Upper lobe of right lung (tissue), 1 donor: ENCODE measurements at places on chromosomes 7 and 10. TPM values are rescaled to one million over a fixed set of nuclear protein-coding genes. Genes with fewer than 3 reads are reported as not detected.

DNA sequence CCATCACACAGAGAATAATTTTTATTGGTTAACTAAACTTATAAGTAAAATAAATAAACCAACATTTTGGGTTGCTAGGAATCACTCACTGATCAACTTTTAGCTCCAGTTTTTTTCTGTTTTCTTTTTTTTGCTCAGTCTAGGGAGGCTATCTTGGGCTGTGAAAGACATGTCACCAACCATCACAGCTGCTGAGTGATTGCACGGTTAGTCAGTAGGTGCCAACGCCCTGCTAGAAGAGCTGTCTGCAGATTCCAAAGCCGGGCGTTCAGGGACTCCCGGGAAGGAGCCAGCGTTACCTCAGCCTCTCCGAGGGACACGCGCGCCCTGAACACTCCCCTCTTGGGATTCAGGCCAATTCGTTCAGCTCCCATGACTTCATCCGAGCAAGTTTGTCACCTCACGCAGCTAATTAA, 604 bp upstream of the STAM start:
- peak; percentile 86 for DNase-seq
- peaks cover 46% of the 10 kb centered on the region for H3K4me1 ChIP-seq
- H3K27me3 ChIP-seq = no peaks in the 10 kb centered on the region

Gene ARL4A
- 35.6 TPM for total RNA-seq

GRCh38 chr10:18664841-18665478, 5.7 kb downstream of the ARL5B start:
- no peaks in the 10 kb centered on the region for H3K27me3 ChIP-seq
- peaks cover 31% of the 10 kb centered on the region for H3K4me1 ChIP-seq
- H3K27ac ChIP-seq = no peak overlapping the region
- no peak for DNase-seq

DNA sequence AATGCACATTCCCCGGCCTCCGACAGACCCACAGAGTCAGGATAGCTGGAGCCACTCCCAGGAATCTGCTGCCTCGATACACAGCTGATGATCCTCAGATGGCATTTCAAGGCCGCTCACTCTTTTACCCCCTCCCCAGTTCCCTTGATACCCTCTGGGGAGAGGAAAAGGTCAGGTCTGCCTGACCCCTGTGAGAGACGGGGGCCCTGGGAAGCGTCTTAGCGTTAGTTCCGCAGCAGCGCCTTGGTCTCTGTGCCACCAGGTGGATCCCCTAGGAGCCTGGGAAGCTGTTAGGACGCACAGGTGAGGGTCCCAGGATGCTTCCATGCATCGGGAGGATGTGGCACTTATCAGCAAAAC, 420.5 kb upstream of the FOXK1 start:
- no peaks in the 10 kb centered on the region for H3K36me3 ChIP-seq
- H3K4me1 ChIP-seq = no peaks in the 10 kb centered on the region
- no peaks in the 10 kb centered on the region for H3K27me3 ChIP-seq
- H3K27ac ChIP-seq = no peak overlapping the region
- H3K4me3 ChIP-seq = no peak overlapping the region
- no peak for DNase-seq

- H3K4me1 ChIP-seq = peaks cover 13% of the 10 kb centered on the region
- H3K27me3 ChIP-seq = no peaks in the 10 kb centered on the region
- H3K36me3 ChIP-seq = no peaks in the 10 kb centered on the region
- no peak for DNase-seq
These were observed 22.3 kb downstream of the ZNF503 start for GRCh38 chr10:75379212-75379724.

GRCh38 chr7:27419581-27420177, 177.1 kb downstream of the EVX1 start:
- H3K4me1 ChIP-seq = no peaks in the 10 kb centered on the region
- no peak for DNase-seq
- no peak overlapping the region for H3K4me3 ChIP-seq
- H3K27ac ChIP-seq = no peak overlapping the region

GRCh38 chr7:104923010-104923421, 91.0 kb upstream of the KMT2E start:
- no peaks in the 10 kb centered on the region for H3K27me3 ChIP-seq
- DNase-seq = peak; percentile 76
- H3K36me3 ChIP-seq = no peaks in the 10 kb centered on the region
- H3K27ac ChIP-seq = peak overlapping the region; percentile 65

GRCh38 chr7:39951226-39952194, 1.5 kb downstream of the CDK13 start:
- DNase-seq = peak; percentile 85
- peak overlapping the region; percentile 99 for H3K27ac ChIP-seq
- peak overlapping the region; percentile 91 for H3K4me3 ChIP-seq
- no peaks in the 10 kb centered on the region for H3K27me3 ChIP-seq
- H3K36me3 ChIP-seq = no peaks in the 10 kb centered on the region

DNA sequence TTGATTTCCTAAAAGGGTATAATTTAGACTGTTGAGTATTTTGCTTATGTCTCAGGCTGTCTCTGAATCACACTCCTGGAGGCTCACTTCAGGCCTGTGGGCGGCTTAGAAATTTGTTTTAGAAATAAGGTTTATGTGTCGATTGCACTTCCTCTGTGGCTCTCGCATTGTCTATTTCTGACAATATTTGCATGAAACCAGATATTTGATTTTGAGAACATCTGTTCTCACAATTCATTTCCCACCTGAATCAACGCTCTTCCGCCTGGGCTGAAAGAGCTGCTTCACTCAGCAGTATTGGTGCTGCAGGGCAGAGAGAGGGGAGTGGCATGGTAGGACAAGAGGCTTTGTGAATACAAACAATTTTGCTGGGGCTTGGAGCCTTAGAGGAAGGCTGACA, 262.0 kb downstream of the ADRA2A start:
- no peaks in the 10 kb centered on the region for H3K4me1 ChIP-seq
- no peaks in the 10 kb centered on the region for H3K27me3 ChIP-seq
- H3K4me3 ChIP-seq = no peak overlapping the region
- no peaks in the 10 kb centered on the region for H3K36me3 ChIP-seq
- no peak for DNase-seq
- no peak overlapping the region for H3K27ac ChIP-seq

Gene RPEL1
- not detected for total RNA-seq

Gene CTTNBP2
- 6.3 TPM for total RNA-seq
